ENCODE measurements at places on chromosomes 5 and 9. TPM values are rescaled to one million over a fixed set of nuclear protein-coding genes. Genes with fewer than 3 reads are reported as not detected.
A peak's percentile ranks its signal among the peaks of the same experiment; 100 is the strongest.

DNA sequence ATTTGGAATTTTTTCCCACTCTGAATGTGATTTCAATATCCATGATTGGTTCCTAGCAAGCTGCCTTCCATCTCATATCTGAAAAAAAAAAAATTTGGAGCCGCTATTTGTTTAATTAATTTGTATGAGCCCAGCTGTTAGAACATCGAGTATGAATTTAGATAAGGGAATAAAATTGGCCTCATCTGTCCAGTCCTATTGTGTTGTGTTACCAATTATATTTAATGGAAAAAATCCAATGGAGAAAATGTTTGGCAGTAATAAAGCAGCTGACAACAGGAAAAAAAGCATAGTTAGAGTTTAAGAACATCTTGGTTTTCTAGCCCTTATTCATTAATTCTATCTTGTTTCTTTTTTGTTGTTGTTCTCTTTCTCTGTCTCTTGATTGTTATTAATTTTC, 735.6 kb upstream of the RIOK2 start:
- no peak for DNase-seq
- peaks cover 13% of the 10 kb centered on the region for H3K4me1 ChIP-seq
- H3K27ac ChIP-seq, result no peak overlapping the region
- H3K27me3 ChIP-seq, result no peaks in the 10 kb centered on the region

- no peak for DNase-seq
- no peaks in the 10 kb centered on the region for H3K4me1 ChIP-seq
- H3K4me3 ChIP-seq, result no peak overlapping the region
- peaks cover 6% of the 10 kb centered on the region for H3K27me3 ChIP-seq
- no peak overlapping the region for H3K27ac ChIP-seq
Measured at GRCh38 chr5:115321309-115321708, 24.9 kb upstream of the CCDC112 start.

CORO2A gene
- total RNA-seq, result 43.3 TPM

DNA sequence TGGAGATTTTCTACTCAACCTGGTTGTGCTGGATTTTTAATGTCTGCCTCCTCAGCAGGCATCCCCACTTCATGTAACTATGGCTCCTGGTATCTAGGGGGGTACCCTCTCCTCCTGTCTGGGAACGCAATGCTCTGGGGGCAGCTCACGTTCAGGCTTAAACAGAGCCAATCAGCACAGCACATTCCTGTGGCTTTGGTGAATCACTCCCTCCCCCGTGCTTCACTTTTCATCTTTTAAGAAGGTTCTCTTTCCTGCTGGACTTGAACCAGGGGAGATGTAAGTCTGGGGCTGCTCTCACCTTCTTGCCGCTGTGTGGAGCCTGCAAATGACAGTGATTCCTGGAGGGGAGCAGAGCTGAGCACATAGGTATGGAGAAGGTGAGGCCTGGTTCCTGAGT, 101.2 kb downstream of the MSX2 start:
- H3K4me3 ChIP-seq, result no peak overlapping the region
- no peak overlapping the region for H3K27ac ChIP-seq
- no peaks in the 10 kb centered on the region for H3K36me3 ChIP-seq
- no peaks in the 10 kb centered on the region for H3K27me3 ChIP-seq
- DNase-seq, result no peak

GRCh38 chr5:166562246-166562645, 1729.2 kb upstream of the WWC1 start:
- no peak overlapping the region for H3K27ac ChIP-seq
- no peak for DNase-seq
- no peaks in the 10 kb centered on the region for H3K4me1 ChIP-seq
- H3K4me3 ChIP-seq, result no peak overlapping the region
- H3K36me3 ChIP-seq, result no peaks in the 10 kb centered on the region

SPAG8 gene
- total RNA-seq, result 3.0 TPM

DNA sequence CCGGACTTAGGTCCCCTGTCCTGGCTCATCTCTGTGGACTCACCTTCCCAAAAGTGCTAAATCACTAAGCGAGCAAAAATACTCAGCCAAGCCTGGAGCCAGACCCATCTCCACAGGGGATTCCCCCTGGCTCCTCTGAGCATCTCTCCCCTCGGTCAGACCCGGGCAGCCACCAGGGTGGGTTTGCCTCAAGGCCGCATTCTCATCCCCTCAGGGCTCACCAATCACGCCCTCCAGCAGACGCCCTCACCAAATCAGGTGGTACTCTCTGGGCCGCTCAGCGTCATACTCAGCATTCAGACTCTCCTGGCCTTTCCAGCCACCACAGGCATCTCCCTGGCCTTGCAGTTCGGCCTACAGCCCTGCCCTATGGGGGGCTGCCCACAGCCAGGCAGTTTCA, 49.7 kb downstream of the C5orf15 start:
- H3K27me3 ChIP-seq, result no peaks in the 10 kb centered on the region
- H3K4me1 ChIP-seq, result no peaks in the 10 kb centered on the region
- no peaks in the 10 kb centered on the region for H3K36me3 ChIP-seq
- DNase-seq, result no peak

GRCh38 chr5:111928511-111928910, 171.5 kb upstream of the NREP start:
- no peak overlapping the region for H3K27ac ChIP-seq
- no peaks in the 10 kb centered on the region for H3K27me3 ChIP-seq
- no peaks in the 10 kb centered on the region for H3K4me1 ChIP-seq
- DNase-seq, result no peak
- H3K4me3 ChIP-seq, result no peak overlapping the region

CA9 gene
- total RNA-seq, result not detected

GRCh38 chr5:135568923-135569360, 9.8 kb downstream of the CXCL14 start:
- DNase-seq, result no peak
- H3K27me3 ChIP-seq, result peaks cover 6% of the 10 kb centered on the region
- no peak overlapping the region for H3K27ac ChIP-seq
- H3K36me3 ChIP-seq, result no peaks in the 10 kb centered on the region
- H3K4me3 ChIP-seq, result no peak overlapping the region

AQP3 gene
- total RNA-seq, result 13.1 TPM

CNTRL gene
- total RNA-seq, result 14.9 TPM

- no peak for DNase-seq
- no peaks in the 10 kb centered on the region for H3K36me3 ChIP-seq
- peaks cover 70% of the 10 kb centered on the region for H3K27me3 ChIP-seq
- peaks cover 13% of the 10 kb centered on the region for H3K4me1 ChIP-seq
- H3K27ac ChIP-seq, result peak overlapping the region; percentile 47
Measured at GRCh38 chr9:136656183-136656738, 6.5 kb upstream of the EGFL7 start.

DNA sequence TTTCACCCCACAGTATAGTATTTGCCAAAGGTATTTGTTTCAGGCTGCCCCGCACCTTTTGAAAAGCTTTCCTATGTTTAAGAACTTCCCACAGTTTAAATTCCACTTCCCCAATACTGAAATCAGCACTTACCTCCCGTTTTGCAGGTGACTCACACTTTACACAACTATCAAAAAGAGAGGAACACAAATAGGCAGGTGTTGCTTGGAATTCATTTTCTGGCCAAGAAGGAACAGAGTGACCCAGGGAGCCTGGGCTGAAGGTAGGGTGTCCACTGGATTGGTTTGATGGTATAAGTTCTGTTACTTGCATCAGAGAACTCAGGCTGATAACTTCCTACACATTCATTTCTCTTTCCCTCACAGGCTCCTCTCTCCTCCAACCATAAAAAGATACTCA, 60.1 kb upstream of the SLC30A5 start:
- no peak overlapping the region for H3K27ac ChIP-seq
- H3K4me1 ChIP-seq, result no peaks in the 10 kb centered on the region
- H3K27me3 ChIP-seq, result no peaks in the 10 kb centered on the region
- no peak overlapping the region for H3K4me3 ChIP-seq

DNA sequence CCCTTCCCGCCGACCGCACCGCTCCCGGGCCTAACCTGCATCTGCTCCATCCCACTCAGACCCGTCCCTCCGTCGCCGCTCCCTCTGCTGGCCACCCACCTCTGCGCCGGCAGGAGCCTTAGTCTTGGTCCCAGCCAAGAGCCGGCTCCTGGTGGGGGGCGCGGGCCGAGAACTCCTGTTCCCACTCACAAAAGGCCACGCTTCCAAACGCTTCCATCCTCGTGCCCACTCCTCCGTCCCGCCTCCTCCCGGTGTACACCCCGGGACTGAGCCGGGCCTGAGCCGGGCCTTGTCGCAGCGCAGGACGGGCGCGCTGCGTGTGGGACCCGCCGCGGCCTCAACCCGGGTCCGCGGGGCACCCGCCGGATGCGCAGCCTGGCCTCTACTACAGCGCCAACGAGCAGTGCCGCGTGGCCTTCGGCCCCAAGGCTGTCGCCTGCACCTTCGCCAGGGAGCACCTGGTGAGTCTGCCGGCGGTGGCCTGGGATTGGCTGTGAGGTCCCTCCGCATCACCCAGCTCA, 7.5 kb downstream of the ADAMTS13 start:
- H3K4me1 ChIP-seq, result peaks cover 14% of the 10 kb centered on the region
- H3K27ac ChIP-seq, result no peak overlapping the region
- H3K36me3 ChIP-seq, result no peaks in the 10 kb centered on the region
- H3K4me3 ChIP-seq, result no peak overlapping the region

DNA sequence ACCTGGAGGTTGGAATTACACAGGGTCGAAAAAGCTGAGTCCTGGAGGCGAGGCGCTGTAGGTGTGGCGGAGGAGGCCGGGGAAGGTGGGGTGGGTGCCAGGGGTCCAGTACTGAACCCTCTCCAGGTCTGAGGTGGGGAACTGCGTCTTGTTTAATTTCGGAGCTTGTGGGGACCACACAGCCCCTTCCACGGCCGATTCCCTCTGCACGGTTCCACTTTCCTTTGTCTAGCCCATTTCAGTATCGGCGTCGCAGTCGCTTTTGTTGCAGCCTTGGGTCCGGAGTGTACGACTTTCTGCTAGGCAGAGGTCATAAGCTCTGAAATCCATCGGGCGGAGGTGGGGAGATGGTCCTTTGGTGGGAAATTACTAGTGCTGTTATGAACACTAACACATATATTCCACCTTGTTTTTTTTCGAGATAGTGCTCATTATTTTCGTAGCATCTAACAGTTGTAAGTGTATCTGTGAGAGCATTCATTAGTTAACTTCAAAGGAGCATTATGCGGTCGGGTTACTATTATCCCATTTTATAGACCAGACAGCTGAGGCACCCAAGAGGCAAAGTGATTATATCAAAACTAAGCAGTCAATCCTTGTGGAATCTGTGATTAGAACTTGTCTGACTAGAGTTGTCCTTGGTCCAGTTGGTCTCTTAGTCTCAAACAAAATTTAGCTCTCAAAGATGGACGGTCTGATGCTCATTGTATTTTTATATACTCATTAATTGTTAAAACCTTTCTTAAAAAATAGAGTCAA, 737 bp downstream of the RNF180 start:
- no peak for DNase-seq
- no peaks in the 10 kb centered on the region for H3K36me3 ChIP-seq
- peaks cover 6% of the 10 kb centered on the region for H3K4me1 ChIP-seq
- H3K4me3 ChIP-seq, result peak overlapping the region; percentile 65
- H3K27me3 ChIP-seq, result peaks cover 37% of the 10 kb centered on the region

TEX53 gene
- not detected for total RNA-seq

DNA sequence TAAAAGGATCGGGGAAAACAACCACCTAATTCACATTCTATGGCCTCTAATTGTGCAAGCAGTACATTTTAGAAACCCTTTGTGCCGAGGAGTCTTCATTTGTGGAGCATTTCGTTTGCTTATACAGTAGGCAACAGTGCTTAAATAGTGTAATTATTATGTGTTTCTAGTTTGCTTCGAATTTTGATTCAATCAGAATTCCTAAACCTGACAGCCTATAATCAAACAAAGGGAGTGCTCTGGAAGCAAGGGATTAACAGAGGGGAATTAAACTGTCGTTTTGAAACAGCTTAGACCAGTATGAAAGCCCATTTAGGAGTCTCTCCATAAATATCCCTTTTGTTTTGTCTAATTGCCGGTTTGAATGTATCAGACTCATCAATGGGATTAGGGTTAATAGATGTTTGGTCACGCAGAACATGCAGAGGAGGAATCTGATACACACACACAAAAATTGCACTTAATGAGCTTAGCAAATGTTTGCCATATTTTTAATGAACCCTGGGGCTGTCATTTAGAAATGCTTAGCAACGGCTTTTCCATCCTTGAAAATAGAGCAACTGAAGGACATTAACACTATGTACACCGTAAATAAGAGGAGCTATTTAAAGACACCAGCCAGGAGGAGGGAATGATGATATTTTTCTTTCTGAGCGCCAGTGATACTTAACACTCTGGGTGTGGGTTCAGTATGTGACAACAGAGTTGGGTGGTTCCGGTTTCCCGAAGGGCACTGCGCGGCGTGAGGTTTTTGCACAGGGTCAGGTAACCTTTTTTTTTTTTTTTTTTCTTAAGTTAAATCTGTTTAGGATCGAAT, 404.7 kb downstream of the TLE4 start:
- no peak overlapping the region for H3K27ac ChIP-seq
- no peaks in the 10 kb centered on the region for H3K27me3 ChIP-seq
- H3K36me3 ChIP-seq, result no peaks in the 10 kb centered on the region
- no peak overlapping the region for H3K4me3 ChIP-seq

DNA sequence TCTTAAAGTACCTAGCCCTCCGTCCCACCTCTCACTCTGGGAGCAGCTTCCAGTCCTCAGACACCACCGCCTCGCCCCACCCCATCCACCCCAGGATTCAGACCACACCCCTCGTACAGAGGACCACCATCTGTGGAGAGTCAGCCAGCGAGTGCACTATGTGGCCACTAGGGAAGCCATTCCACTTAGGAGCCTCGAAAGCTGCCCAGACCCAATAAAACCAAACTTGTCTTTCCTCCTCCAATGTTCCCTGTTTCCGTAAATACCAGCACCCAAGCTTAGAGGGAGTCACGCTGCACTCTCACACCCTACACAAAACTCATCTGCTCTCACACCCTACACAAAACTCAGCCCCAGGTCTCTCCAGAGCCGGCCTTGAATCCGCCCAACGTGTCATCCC, 1.9 kb downstream of the GCNT4 start:
- no peaks in the 10 kb centered on the region for H3K27me3 ChIP-seq
- no peak for DNase-seq
- H3K36me3 ChIP-seq, result no peaks in the 10 kb centered on the region
- H3K27ac ChIP-seq, result no peak overlapping the region

DNA sequence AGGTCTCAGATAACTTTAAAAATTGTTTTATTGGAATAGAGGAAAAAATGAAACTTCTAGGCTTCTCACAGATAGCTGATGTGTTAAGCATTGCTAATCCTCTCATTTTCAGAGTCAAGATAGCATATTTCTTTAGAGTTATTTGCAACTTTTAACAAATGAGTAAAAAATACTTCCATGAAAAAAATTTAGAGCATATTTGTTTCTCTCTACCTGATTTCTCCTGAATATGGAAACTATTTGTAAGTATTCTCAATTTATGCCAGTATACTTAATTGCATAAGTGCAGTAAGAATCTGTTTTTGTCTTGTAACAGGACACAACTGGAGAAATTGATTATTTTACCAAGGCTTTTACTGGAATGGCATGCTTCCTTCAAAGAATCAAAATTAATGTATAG, 3.6 kb upstream of the TRIM32 start:
- DNase-seq, result no peak
- H3K4me3 ChIP-seq, result no peak overlapping the region
- H3K27ac ChIP-seq, result no peak overlapping the region

GRCh38 chr5:150190503-150190979, 679 bp downstream of the SLC6A7 start:
- DNase-seq, result no peak
- peaks cover 12% of the 10 kb centered on the region for H3K27me3 ChIP-seq
- no peak overlapping the region for H3K27ac ChIP-seq
- peaks cover 34% of the 10 kb centered on the region for H3K4me1 ChIP-seq

GRCh38 chr5:164505791-164506190, 1000.4 kb downstream of the MAT2B start:
- no peaks in the 10 kb centered on the region for H3K4me1 ChIP-seq
- H3K27me3 ChIP-seq, result no peaks in the 10 kb centered on the region
- no peaks in the 10 kb centered on the region for H3K36me3 ChIP-seq
- H3K27ac ChIP-seq, result no peak overlapping the region
- no peak overlapping the region for H3K4me3 ChIP-seq
- DNase-seq, result no peak
